Foreskin melanocyte (primary cell): ENCODE measurements at places on chromosomes 3 and 15.

DNA sequence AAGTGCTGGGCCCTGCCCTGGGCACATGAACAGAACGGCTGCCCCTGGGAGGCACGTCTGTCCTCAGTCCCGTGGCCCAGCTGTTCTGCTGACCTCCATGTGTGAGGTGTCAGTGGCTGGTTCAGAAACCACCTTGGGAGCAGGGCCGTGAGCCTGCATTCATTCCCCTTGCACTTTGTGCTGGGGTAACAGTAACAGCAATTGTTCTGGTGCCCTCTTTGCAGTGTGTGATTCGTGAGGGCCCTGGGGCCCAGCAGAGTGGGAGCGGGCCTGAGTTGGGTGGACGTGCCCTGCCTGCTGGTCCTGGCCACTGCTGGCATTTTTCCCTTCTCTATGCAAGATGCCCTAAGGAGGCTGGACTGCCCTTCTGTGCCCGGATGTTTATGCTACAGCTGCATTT lies 50.4 kb upstream of the MYZAP start:
- no peak for DNase-seq

- no peak for DNase-seq
These were observed 161.9 kb downstream of the STAC start for GRCh38 chr3:36542186-36542585.

GRCh38 chr15:34679291-34679690 lies 75.5 kb downstream of the GJD2 start:
- no peak for DNase-seq

GRCh38 chr3:134904241-134904771 lies 109.2 kb downstream of the EPHB1 start:
- no peak for DNase-seq

DNA sequence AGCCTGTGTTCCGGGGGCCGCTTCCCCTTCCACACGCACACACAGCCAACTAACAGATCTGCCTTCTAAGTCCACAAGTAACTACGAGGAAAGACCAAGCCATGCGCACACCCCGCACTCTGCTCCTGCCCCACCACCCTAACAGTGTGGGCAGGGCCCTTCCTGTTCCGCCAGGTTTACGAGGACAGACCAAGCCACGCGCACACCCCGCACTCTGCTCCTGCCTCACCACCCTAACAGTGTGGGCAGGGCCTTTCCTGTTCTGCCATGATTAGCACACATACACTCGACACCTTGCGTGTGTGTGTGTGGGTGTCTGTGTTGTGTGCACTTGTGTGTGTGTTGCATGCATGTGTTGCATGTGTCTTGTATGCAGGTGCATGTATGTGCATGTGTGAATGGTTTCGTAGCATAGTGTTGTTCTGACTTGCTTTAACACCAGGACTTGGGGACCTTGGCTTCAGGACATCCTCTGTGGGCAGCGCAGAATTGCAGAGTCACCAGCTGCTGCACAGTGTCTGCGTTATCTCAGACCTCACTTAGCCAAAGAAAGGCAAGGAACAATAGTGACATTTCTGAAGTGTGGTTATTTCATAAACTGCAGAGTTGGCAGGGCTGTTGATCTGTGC lies 114.4 kb downstream of the CHSY1 start:
- DNase-seq: no peak

GRCh38 chr15:40338041-40338657 lies 2.6 kb downstream of the CCDC9B start:
- DNase-seq: no peak

DNA sequence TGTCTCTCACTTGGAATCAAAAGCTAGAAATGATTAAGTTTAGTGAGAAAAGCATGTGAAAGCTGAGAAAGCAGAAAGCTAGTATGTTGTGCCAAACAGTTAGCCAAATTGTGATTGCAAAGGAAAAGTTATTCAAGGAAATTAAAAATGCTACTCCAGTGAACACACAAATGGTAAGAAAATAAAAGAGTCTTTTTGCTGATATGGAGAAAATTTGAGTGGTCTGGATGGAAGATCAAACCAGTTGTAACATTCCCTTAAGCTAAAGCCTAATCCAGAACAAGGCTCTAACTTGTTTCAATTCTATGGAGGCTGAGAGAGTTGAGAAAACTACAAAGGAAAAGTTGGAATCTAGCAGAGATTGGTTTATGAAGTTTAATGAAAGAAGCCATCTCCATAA lies 11.8 kb downstream of the ADGRG7 start:
- DNase-seq: no peak

DNA sequence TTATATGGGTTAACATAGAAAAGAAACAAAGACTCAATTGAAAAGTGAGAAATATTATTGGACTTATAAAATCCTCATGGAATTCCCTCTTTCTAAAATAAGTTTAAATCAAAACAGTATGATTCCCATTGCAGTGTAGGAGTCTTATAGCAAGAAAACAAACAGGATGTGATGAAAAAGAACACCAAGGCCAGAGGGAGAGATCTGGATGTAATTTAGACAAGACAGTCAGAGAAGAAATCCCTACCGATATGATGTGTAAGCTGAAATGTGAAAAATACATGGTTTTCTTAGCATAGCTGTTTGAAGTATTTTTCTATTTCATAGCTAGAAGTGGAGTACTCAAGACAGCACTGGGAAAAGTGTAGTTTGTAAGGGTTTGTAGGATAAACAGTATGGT lies 521.5 kb downstream of the RSL24D1 start:
- no peak for DNase-seq

DNA sequence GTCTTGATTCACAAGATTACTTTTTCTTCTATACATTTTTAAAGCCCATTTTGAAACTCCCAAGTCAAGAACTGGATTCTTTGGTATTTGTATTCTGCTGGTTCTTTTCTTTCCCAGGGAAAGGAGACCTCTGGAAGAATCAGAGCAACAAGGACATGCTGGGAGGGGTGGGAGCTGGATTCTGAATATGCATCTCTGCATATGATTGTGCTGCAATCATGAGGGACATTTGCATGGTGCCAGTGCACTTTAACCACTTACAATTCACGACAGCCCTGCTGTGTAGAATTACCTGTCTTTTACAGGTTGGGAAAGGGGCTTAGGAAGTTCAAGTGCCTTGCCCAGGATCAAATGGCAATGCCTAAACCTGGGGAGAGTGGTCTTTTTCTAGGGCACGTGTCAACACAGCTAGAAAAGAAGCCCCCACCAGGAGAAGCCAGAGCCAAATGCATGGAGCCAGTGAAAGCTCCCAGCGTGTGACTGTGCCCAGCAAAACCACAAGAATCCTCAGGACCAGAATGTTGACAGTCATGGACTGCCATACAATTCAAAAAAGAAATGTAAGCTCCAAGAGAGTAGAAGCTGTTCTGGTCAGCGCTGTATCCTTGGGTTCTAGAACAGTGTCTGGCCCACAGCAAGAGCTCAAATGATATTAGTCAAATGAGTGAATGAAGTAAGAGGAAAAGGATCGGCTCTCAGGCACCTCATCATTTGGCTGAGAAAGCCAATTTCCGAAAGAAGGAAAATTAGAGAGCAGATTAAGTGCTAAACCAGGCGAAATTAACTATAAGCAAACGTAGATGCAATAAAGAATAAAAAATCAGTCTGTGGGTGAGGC lies 84.5 kb upstream of the MEF2A start:
- no peak for DNase-seq

GRCh38 chr3:7423995-7424394 lies 563.1 kb downstream of the GRM7 start:
- DNase-seq: no peak

DNA sequence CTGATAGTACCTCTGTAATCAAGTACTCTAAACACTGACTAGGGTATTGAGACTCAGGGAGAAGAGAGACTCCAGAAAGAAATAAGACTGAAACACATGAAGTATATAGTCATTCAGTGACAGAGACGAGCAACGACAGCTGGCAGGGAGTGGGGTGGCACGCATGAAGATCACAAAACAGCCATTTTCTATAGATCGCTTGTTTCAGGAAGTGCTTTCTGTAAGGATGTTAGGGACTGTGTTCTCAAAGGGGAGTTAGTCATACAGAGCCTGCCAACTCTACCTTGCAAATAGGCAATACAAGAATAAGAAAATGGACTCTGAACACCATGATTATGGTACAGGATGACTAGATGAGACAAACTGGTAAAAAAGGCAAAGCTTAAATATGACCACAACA lies 139.5 kb downstream of the TBL1XR1 start:
- DNase-seq: no peak

- DNase-seq: peak; percentile 82
These were observed 173.6 kb downstream of the PPM1L start for GRCh38 chr3:160929595-160929994.

GRCh38 chr15:56241374-56242105 lies 2.1 kb downstream of the RFX7 start:
- no peak for DNase-seq

GRCh38 chr3:146543461-146544001 lies 876 bp downstream of the PLSCR1 start:
- DNase-seq: no peak

- no peak for DNase-seq
These were observed 45.3 kb upstream of the ATP2B2 start for GRCh38 chr3:10550705-10551104.
